ENCODE measurements at places on chromosomes 1 and 21. TPM values are rescaled to one million over a fixed set of nuclear protein-coding genes. Genes with fewer than 3 reads are reported as not detected.

The CA6 gene
- polyA plus RNA-seq, result not detected

The BRINP3 gene
- polyA plus RNA-seq, result 4.0 TPM

The TENT5C gene
- 2.9 TPM for polyA plus RNA-seq

The LRRC38 gene
- polyA plus RNA-seq, result 0.25 TPM

The DRAM2 gene
- polyA plus RNA-seq, result 70.3 TPM

The ASAP3 gene
- polyA plus RNA-seq, result 32.0 TPM

The CHI3L2 gene
- 0.35 TPM for polyA plus RNA-seq

The IGSF9 gene
- 15.9 TPM for polyA plus RNA-seq

The ILDR2 gene
- 13.9 TPM for polyA plus RNA-seq
